Naive thymus-derived CD8-positive, alpha-beta T cell (primary cell): ENCODE measurements at places on chromosomes 3 and 15.

GRCh38 chr15:68057034-68057433 lies 2.9 kb downstream of the PIAS1 start:
- DNase-seq: no peak

DNA sequence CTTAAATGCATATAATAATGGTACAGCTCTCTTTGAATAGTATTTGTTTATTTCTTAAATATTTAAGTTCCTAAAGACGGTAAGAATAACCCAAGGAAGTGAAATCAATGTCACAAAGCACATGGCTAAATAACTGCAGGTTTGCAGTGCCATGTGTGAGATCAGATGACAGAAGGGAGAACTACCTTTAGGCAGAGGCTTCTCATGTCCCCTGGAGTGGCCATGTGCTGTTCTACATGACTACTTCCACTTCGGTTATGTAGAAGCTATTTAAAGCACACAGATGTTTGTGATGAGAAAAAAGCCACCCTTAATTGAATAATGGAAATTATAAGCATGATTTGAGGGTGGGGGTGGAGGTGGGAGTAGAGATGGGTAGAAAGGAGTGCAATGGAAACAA lies 109.1 kb downstream of the UBE3A start:
- no peak for DNase-seq

- no peak for DNase-seq
Measured at GRCh38 chr15:93378558-93378957, 289.5 kb upstream of the RGMA start.

- DNase-seq: no peak
Measured at GRCh38 chr3:12180218-12180617, 21.5 kb upstream of the TIMP4 start.

- DNase-seq: no peak
Measured at GRCh38 chr3:121998611-121999473, 23.2 kb downstream of the ILDR1 start.

DNA sequence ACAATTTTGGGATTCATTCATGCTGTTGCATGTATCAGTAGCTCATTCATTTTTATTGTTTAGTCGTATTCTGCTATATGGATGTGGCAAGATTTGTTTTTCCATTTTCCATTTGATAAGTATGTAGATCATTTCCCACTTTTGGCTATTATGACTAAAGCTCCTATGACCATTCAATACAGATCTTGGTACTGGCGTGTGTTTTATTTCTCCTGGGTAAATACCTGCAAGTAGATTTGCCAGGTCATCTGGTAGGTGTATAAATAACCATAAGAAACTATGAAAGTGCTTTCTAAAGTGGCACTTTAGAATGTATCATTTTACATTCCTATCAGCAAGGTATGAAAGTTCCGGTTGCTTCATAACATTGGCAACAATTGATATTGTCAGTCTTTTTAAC lies 124.6 kb downstream of the TNIK start:
- DNase-seq: no peak

DNA sequence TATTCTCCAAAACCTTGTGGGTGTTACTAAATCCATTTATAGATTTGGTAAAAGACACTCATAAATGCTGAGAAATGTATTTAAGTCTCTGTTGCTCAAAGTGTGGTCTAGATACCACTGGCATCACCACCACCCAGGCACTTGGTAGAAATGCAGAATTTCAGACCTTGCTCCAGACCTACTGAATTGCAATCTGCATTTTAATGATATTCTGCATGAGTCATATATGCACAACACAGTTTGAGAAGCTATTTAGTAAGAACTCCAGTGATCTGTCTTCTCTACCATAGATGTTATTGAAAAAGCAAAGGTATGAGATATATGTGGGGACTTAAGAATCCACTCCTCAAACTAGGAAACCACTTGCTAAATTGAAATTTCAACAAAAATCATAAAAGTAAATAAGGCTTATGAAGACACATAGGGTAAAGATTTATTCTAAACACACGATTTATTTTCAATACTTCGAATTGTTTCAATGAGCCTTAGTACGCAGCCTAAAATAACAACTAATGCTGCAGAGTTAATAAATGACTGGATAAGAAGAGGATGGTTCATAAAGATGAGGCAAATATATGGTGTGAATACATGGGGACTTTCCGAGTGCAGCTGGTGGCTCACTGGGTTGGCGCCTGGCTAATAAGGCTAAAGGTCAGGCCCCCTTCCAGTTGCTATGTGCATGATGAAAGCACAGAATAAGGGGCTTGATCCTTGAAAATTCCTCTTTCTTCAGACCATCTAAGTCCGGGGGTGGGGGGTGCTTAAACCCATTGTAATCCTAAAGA lies 813.3 kb downstream of the NR2F2 start:
- DNase-seq: no peak

- no peak for DNase-seq
Measured at GRCh38 chr3:156665291-156665690, 9.1 kb upstream of the TIPARP start.

DNA sequence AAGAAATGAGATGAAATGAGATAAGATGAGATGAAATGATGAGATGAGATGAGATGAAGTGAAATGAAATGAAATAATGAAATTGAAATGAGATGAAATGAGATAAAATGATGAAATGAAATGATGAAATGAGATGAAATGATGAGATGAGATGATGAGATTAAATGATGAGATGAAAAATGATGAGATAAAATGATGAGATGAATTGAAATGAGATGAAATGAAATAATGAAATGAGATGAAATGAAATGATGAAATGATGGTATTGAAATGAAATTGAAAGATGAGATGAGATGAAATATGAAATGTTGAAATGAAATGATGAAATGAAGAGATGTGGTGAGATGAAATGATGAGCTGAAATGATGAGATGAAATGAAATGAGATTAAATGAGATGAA lies 231.0 kb downstream of the GOLGA6L6 start:
- DNase-seq: no peak

GRCh38 chr3:165837058-165837525 lies at the start of gene BCHE:
TSS of gene BCHE (minus strand) at chr3:165837423. CDS start at chr3:165831033, 6,390 bp downstream.
- DNase-seq: no peak
